ENCODE measurements at places on chromosomes 6 and 20.
A peak's percentile ranks its signal among the peaks of the same experiment; 100 is the strongest.

DNA sequence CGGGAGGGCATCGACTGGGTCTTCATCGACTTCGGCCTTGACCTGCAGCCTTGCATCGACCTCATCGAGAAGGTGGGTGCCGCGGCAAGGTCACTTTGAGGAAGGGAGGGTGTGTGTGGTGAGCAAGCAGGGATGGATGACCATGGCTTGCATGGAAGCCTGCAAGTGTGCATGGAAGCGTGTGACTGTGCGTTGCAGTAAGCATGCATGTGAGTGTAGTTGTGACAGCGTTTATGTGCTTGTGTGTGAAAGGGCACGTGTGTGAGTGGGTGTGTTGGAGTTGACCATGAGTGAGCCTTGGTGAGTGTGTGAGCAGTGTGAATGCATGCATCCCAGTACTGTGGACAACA, 32.5 kb downstream of the MYH7B start:
- DNase-seq = no peak
- no peaks in the 10 kb centered on the region for H3K4me1 ChIP-seq
- H3K27me3 ChIP-seq = no peaks in the 10 kb centered on the region
- no peaks in the 10 kb centered on the region for H3K36me3 ChIP-seq
- H3K27ac ChIP-seq = no peak overlapping the region

- H3K4me3 ChIP-seq = no peak overlapping the region
- no peaks in the 10 kb centered on the region for H3K27me3 ChIP-seq
- H3K36me3 ChIP-seq = no peaks in the 10 kb centered on the region
Measured at GRCh38 chr6:160532315-160532714, 131.8 kb downstream of the LPA start.

DNA sequence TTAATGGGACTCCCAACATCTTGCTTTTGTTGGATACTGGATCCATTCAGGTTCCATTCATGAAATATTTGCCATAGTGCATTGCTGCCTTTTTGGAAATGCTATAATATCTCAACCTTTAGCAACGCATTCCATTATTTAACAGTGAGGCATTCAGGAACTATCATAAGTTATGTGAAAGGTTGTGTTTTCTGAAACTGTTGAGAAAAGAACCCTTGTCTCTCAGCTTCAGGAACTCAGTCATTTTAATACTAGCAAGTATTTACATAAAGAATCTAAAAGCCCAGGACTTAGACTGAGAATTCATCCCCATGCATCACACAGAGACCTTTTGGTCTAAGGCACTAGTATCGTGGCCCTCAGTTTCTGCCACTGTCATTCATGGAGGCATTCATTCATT, 24.9 kb upstream of the SASH1 start:
- no peak overlapping the region for H3K27ac ChIP-seq
- peak; percentile 89 for DNase-seq
- no peaks in the 10 kb centered on the region for H3K36me3 ChIP-seq
- H3K27me3 ChIP-seq = no peaks in the 10 kb centered on the region
- no peaks in the 10 kb centered on the region for H3K4me1 ChIP-seq
- H3K4me3 ChIP-seq = no peak overlapping the region

DNA sequence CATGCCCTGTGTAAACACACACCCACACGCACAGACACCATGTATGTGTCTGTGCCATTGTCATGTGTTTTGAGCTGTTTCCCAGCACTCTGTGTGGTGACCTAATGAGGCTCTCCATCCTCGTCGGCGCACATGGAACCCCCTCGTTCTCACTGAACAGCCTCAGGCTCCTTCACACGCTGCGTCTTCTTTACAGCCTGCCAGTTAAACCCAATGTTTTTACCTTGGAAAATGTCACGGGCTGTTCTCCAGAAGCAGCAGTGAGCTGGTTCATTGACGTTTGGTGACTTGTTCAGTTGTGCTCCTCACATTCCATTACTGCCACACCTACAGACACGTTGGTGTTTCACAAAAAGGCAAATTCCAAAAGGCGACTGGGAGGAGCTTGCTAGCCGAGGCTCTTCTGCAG, 201.0 kb upstream of the FOXQ1 start:
- no peak overlapping the region for H3K4me3 ChIP-seq
- no peaks in the 10 kb centered on the region for H3K4me1 ChIP-seq
- no peak for DNase-seq
- H3K27me3 ChIP-seq = no peaks in the 10 kb centered on the region
- H3K36me3 ChIP-seq = no peaks in the 10 kb centered on the region
- no peak overlapping the region for H3K27ac ChIP-seq

DNA sequence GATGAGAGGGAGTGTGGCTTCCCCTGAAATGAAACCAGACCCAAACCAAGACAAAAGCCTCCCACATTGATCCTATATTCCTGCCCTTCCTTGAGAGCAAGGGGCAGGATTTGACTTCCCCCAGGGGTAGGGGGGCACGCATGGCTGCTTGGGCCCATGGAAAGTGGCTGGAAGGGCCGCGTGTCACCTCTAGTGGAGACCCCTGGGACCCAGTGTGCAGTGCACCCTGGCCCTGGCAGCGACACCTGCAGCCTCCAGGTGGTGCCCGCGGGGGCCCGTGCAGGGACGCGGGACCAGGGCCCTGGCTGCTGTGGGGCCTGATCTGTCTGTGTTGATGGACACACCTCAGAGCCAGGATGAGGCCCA, 18.0 kb upstream of the SLCO4A1 start:
- H3K27ac ChIP-seq = no peak overlapping the region
- H3K27me3 ChIP-seq = no peaks in the 10 kb centered on the region
- no peak for DNase-seq
- H3K4me3 ChIP-seq = no peak overlapping the region
- H3K36me3 ChIP-seq = no peaks in the 10 kb centered on the region

DNA sequence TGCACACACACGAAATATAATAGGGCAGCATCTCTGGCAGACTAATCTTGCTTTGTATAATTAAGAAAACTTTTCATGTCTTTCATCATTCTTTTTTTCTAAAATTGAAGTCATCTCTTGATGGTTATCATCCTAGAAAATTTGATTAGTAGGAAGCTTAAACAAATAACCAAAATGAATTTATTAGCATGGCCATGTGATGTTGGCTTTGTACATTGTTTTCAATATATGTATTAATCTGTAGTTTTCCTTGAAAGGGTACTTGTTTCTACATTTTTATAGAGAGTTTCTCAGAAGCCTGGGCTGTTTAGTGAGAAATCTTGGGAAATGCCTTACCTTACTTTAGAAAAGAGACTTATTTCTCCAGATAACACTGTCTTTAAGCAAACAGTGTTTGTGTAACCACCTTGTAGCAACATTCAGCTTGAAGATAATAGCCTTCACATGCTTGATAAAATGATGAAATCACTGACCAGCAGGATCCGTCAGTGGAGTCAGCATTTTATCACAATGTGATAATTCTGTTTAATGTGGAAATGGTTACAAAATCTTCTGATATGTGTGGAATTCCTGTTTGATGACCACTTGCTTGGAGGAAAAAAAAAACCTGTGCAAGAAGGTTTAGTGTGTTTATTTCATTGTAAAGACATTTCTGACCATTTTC, 147.8 kb downstream of the MACROD2 start:
- no peaks in the 10 kb centered on the region for H3K27me3 ChIP-seq
- no peak overlapping the region for H3K4me3 ChIP-seq
- no peak overlapping the region for H3K27ac ChIP-seq
- DNase-seq = peak; percentile 73
- no peaks in the 10 kb centered on the region for H3K36me3 ChIP-seq

GRCh38 chr6:104789770-104790190, 69.9 kb downstream of the HACE1 start:
- H3K27me3 ChIP-seq = no peaks in the 10 kb centered on the region
- H3K36me3 ChIP-seq = no peaks in the 10 kb centered on the region
- no peak overlapping the region for H3K27ac ChIP-seq
- no peak overlapping the region for H3K4me3 ChIP-seq
- peaks cover 2% of the 10 kb centered on the region for H3K4me1 ChIP-seq

DNA sequence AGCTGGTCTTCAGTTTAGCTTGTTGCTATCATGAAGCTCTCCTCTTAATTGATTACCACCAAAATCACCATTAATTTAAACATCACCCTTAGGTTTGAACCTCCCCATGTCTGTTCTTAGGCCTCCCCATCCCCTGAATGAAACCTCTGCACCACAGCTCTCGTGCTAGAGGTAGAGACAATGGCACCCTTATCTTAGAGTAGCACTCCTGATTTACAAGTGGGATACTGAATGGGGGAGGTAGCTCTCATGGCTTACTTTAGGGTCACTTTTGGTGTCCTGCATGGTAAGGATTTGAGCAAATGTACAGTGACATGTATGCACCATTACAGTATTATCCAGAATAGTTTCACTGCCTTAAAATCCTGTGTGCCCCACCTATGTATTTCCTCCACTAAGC, 115.6 kb upstream of the ADTRP start:
- no peaks in the 10 kb centered on the region for H3K4me1 ChIP-seq
- H3K27me3 ChIP-seq = no peaks in the 10 kb centered on the region
- DNase-seq = no peak
- H3K4me3 ChIP-seq = no peak overlapping the region
- no peak overlapping the region for H3K27ac ChIP-seq

DNA sequence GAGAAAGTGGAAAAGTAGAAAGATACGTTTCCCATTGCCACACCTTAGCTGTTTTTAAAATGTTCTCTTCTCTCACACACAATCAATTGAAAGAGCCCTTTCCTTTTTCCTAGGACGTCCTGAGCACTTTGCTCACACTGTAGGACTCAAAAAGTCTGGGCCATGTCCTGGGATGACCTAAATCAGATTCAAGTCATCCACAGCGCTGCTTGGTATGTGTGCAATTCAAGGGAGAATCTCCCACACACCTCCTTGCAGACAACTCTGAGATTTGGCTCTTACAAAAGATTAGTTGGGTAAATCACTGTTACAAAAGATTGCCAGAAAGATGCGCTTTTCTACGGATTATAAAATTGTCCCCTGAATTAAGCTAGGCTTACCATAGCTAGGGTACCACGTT, 130.1 kb downstream of the RNASET2 start:
- no peaks in the 10 kb centered on the region for H3K4me1 ChIP-seq
- H3K36me3 ChIP-seq = no peaks in the 10 kb centered on the region
- no peaks in the 10 kb centered on the region for H3K27me3 ChIP-seq
- DNase-seq = no peak
- no peak overlapping the region for H3K27ac ChIP-seq

DNA sequence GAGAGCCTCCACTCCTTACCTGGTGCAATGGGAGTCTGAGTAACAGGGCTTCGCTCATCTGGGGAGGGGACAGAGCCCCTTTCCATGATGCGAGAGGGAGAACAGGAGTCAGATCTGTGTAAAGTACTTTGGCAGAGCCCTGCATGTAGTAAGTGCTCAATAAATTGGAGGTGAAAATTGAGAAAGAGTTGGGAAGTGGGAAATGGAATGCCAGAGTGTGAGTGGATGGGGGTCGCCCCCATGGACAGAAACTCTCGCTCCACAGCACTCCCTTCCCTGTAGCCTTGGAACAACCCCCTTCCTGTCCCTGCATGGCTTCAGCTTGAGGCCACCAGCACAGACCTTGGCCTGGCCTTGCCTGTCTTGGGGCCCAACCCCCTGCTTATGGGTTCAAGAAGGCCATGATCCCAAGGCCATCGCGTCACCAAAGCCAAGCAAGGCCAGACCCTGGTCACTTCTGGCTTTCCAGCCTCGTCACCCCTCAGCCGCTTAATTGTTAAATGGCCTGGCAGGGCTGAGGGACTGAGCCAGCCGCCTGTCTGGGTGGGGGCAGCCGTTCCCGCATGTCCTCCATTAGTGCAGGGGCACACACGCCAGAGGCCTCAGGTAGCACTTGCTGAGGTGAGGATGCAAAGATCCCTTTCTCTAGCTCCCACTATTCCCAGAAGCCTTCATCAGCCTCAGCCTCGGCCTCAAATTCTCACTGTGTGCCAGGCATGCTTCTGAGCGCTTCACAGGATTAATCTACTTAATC, 93.7 kb upstream of the PTPN1 start:
- DNase-seq = no peak
- H3K36me3 ChIP-seq = no peaks in the 10 kb centered on the region
- no peak overlapping the region for H3K4me3 ChIP-seq
- no peaks in the 10 kb centered on the region for H3K27me3 ChIP-seq
- H3K27ac ChIP-seq = peak overlapping the region; percentile 64
- peaks cover 12% of the 10 kb centered on the region for H3K4me1 ChIP-seq

DNA sequence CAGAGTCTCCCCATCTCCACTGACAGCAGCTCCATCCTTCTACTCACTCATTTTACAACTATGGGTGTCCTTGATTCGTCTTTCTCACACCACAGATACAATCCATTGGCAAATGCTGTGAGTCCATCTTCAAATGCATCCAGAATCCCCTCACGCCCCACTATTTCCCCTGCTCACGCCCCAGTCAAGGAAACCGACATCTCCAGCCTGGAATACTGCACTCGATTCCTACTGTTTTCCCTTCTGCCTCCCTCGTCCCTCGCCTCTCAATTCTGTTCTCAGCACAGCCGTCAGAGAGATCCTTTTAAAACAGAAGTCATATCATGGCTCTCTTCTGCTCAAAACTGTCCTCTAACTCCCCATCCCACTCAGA, 4.7 kb downstream of the HLA-B start:
- H3K36me3 ChIP-seq = peaks cover 8% of the 10 kb centered on the region
- peaks cover 8% of the 10 kb centered on the region for H3K27me3 ChIP-seq
- H3K27ac ChIP-seq = no peak overlapping the region
- DNase-seq = no peak
- peaks cover 7% of the 10 kb centered on the region for H3K4me1 ChIP-seq

DNA sequence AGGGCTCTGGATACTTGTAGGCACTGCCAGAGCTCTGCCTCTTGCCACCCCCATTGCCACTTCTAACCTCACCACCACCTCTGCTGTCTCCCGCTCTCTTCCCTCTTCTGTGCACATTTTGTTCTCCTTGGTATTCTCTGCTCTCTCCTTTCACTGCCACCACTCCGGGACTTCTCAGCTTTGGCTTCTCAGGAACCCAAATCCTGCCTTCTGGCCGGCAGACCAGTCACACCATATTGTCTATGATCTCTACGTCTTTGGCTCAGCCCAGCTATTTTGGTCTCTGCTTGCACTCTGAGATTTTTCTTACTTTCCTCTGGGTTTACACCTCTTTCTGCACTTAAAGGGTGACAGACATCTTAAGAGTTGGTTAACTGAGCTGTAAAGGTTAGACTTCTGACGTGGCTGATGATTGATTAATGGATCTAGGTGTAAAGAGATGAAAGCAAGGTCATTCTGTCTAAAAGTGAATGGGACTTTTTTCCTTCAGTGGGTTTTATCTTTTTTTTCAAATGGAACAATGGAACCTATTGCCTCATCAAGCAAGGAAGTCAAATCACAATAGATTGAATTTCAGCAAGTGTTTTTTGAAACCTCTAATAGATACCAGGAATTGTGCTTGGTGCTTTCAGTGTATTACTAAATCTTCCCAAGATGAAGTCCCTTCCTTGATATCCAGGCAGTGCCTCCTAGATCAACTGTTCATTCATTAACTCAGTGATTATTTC, 13.8 kb downstream of the MMP24 start:
- no peaks in the 10 kb centered on the region for H3K36me3 ChIP-seq
- DNase-seq = no peak
- H3K4me3 ChIP-seq = no peak overlapping the region
- no peak overlapping the region for H3K27ac ChIP-seq
- H3K27me3 ChIP-seq = peaks cover 13% of the 10 kb centered on the region
- H3K4me1 ChIP-seq = no peaks in the 10 kb centered on the region

- H3K36me3 ChIP-seq = no peaks in the 10 kb centered on the region
- H3K4me3 ChIP-seq = no peak overlapping the region
- no peaks in the 10 kb centered on the region for H3K4me1 ChIP-seq
- H3K27ac ChIP-seq = no peak overlapping the region
Measured at GRCh38 chr6:142735204-142735603, 209.8 kb downstream of the HIVEP2 start.

All from fibroblast of lung (primary cell).